ENCODE measurements at places on chromosomes 5 and 9.

- no peak for DNase-seq
Observed at GRCh38 chr5:147216552-147217154, 18.2 kb upstream of the STK32A start.

DNA sequence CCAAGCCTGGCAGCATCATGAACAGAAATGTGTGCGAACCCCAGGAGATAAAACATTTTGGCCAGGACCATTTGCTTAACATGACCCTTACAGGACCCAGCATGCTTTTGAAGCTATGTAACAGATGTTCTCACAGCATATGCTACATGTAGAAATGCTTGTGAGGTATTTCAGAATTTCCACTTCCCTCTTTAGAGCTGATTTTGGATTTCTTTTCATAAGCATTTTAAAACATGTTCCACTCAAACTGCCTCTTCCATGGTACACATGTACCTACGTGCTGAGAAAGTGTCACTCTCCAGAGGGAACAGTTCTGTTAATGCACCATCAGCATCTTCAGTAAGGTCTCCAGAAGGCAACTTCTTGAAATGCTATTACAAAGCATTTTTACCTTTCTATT is 15.7 kb upstream of the TSSK1B start:
- no peak for DNase-seq

GRCh38 chr9:21154018-21154608 is 12.3 kb downstream of the IFNA21 start:
- no peak for DNase-seq

GRCh38 chr5:6572086-6572824 is 60.6 kb downstream of the NSUN2 start:
- DNase-seq = no peak

- peak; percentile 59 for DNase-seq
Observed at GRCh38 chr9:112378328-112379176, 1.4 kb upstream of the HSDL2 start.

DNA sequence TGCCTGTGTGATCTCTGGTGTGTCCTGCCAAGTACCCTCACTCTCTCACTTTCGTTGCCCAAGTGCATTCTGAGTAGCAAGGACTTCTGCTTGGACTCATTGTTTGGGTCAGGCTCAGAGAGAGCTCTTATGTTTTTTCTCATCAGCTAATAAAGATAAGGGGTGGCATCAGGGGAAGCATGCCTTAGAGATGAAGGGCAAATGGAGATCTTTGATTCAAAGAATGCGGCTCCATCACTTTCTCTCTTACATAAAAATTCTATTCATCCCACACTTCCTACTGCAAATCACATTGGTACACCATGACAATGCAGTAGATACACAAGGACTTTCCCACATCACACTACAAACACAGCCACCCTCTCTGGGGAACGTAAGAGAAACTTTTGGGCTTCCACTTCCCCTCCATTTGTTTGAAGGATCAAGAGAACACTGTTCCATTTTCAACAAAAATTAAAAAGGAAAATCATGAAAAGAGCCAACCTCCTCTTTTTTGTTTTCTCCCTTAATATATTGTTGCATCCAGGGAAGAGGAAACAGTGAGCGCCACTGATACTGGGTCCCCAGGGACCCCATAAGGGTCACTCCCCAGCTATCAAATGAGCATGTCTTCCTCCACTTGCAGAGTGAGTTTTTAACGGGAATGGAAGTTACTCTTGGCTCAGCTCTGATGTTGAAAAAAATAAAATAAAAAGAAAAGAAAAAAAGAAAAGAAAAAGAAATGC is 73.0 kb downstream of the ZNF366 start:
- DNase-seq = no peak

GRCh38 chr9:89350988-89351557 is 32.8 kb downstream of the SECISBP2 start:
- DNase-seq = no peak

GRCh38 chr9:136978073-136978864 is 965 bp downstream of the PTGDS start:
- DNase-seq = peak; percentile 81

GRCh38 chr5:58451732-58452565 is 7.9 kb downstream of the PLK2 start:
- DNase-seq = no peak

- DNase-seq = no peak
Observed at GRCh38 chr9:93361995-93362394, 89.5 kb upstream of the FAM120A start.

- DNase-seq = peak; percentile 31
Observed at GRCh38 chr9:132350861-132351315, 3.9 kb downstream of the SETX start.

DNA sequence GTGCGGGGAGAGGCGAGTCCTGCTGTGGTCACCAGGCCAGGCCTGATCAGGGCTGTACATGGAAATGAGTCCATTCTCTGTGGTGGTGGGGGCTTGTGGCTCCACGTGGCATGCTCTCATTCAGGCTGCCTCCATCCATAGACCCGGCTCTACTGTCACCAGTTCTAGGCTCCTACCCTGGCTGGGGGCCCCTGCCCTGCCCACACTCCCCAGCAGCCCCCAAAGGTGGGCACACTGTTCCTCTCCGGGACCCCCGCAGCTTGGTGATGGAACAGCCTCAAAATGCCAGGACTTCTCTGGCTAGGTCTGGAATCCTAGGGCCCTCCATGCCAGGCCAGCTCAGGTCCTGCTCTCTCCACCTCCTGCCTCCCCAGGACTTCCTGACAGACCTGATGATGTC is 111.7 kb downstream of the DAB2IP start:
- DNase-seq = no peak

DNA sequence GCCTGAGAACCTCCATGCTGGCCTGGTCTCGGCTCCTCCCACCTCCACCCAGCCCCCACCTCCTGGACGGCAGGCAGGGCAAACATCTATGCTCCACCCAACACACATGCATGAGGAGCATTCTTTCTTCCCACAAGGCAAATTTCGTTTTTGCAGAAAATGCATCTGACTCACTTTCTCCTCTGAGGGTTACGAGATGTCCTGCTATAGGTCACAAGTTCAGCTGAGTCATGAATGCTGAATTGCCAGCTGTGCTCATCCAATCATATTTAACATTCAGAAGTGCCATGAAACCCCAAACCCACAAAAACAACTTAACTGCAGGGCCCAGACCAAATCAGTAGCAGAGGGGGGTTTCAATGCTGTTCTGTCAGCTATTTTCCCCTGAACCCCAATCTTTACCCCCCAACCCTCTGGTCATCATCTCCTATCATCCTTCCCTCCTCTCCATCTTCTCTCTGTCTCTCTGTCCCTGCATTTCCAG is 39.0 kb upstream of the OSMR start:
- DNase-seq = peak; percentile 50

DNA sequence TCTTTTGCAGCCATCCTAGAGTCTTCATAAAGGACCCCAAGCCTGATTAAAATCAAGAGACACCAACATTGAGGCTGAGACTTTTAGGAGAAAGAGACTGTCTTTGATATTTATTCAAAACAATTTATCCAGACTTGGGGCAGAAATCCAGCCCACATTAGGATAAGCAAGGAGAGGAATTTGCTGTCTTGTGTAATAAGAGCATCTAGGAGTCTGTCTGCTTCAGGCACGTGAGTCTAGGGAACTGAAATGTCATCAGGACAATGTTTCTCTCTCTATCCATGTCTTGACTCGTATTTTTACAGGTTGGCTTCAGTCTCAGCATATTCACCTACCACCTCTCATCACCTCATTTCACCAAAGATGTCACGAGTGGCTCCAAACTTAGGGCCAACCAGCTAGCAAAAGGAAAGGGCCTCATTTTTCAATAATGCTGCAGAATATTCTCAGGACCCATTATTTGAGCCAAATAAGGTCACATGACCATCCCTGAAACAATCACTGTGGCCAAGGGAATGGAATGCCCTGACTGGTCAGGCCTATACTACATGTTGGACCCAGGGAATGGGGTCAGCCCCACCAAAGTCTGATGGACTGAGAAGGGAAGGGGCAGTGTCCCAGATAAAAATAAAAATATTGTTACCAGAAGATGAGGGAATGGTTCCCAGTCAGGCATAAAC is 70.3 kb upstream of the SAP30L start:
- DNase-seq = no peak

DNA sequence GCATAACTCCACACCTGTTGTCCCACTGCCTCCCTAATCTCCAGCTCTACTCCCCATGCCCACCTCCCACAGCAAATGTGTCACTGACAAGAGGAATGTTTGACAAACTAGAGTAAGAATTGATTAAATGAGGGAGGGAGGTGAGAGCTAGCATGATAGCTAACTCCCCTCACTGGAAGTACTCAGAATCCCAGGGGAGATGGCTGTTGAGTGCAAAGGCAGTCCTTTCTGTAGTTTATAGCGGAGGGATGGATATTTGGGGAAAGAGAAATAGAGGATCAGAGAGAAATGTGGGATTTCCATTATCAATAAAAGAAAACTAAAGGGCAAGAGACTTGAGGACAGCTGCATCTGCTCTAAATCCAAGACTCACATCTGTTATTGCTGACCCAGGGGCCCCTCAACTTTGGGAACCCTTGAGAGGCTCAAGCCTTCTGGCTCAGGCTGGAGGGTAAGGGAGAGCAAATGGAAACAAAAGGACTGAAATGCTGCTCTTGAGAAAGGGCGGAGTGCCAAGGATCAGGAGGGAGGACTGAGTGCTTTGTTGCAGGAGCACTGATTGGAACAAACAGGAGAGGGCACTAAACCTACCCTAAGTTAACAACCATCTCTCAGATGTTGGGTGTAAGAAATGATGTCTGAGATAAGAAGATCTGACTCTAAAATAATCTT is 372.1 kb downstream of the NTRK2 start:
- no peak for DNase-seq

- no peak for DNase-seq
Observed at GRCh38 chr9:33030285-33030684, 5.2 kb downstream of the DNAJA1 start.

DNA sequence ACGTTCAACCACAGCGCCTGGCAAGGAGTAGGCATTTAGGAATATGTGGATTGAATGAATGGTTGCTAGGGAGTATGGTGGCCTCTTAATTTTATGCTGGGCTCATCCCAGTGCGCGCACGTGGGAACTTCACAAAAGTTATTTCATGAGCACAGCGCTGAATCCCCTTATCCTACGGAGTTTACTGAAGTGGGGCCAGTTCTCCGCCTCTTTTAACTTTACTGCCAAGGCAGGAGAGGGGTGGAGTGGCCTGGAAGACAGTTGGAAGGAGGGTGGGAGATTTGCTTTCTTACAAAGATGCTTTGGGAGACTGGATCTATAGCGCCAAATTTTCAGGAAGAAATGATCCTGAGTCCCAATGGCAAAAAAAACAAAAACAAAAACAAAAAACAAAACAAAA is 326.5 kb downstream of the SH3GL2 start:
- DNase-seq = no peak

DNA sequence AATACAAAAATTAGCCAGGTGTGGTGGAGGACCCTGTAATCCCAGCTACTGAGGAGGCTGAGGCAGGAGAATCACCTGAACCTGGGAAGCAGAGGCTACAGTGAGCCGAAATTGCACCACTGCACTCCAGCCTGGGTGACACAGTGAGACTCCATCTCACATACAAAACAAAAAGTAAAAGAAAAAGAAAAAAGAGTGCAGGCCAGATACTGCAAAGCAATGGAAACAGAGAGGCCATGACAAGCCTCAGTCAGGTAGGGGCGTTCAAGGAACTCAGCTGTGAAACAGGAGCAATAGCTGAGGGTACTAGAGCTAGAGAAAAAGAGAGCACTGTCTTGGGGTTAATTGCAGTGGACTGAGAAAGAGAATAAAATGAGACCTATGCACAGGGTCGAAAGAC is 56.2 kb downstream of the TIMD4 start:
- DNase-seq = no peak

DNA sequence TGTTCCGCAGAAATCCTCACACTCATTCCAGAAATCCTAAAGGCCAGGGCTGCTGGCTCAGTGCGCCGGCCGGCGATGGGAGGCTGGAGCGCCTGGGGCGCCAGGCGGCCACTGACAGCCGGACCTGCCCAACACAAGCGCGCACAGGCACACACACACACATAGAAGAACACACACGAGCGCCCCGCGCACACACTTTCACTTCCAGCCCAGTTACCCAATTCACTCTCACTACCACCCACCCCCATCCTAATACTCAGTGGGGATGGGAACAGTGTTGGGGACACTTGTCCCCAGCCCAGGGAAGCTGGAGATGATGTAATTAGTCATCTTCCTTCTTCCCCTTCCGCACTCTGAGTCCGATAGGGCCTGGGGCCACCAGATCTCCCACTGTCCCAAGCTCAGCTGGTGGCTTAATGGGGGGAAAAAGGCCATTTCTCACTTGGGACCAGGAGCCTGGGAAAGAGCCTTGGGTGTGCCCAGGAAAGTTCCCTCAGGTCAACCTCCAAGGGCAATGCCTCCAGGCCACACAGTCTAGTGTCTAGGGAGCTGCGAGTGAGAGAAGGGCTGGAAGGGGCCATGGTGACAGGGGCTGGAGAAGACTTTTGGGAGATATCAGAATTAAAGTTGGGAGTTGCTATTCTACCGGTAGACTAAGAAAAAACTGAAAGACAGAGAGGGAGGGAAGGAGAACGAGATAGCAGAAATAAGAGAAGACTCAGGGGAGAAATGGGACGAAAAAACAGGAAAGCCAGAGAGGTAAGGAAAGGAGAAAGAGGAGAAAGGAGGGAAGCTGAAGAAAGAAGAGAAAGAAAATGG is 1.7 kb downstream of the EBF1 start:
- DNase-seq = no peak

DNA sequence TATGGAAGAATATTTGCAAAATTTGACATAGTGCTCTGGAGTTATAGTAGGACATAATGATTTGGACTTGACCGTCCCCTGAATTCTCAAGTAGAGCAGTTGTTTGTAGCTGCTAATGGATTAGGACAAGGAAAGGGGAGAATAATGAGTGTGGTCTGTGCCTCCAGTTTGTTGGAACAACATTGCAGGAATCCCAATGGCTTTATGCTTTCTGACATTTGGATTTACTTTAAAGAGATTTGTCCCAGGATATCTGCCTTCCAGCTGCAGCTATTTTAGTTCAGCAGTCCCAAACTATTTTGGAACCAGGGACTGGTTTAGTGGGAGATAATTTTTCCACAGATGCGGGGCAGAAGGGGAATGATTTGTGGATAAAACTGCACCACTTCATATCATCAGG is 648.2 kb downstream of the SLCO4C1 start:
- DNase-seq = no peak

DNA sequence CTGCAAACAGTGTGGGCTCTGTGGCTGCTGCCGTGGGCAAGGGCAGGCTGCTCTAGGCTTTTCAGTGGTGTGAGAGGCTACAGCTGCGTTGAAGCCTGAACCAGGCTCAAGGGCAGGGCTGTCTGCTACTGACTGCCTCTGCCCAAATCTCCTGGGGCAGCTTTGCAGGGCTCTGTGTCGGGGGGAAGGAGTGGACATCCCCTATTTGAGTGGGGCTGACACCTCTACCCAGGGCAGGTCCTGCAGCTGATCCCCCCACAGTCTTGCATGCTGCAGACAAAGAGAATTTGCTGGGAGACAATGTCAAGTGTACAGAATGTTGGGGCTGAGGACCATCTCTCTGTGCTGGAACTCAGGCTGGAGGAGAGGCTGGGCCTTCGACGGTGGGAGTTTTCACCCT is 240.2 kb downstream of the PBX3 start:
- no peak for DNase-seq

Measured in activated CD4-positive, alpha-beta T cell treated with anti-CD3 and anti-CD28 coated beads for 48 hours (primary cell).